ENCODE measurements at places on chromosomes 3 and 15. TPM values are rescaled to one million over a fixed set of nuclear protein-coding genes. Genes with fewer than 3 reads are reported as not detected.

Gene PCYT1A
- total RNA-seq: 53.2 TPM

Gene MESP2
- 0.41 TPM for total RNA-seq

Gene TMCO5A
- not detected for total RNA-seq

Gene CCPG1
- total RNA-seq: 31.6 TPM

Gene KCNAB1
- 3.0 TPM for total RNA-seq

Gene PPP1R14D
- total RNA-seq: not detected

Gene EPHA6
- 3.2 TPM for total RNA-seq

Gene ZPLD1
- total RNA-seq: 0.12 TPM

Gene GATA2
- 45.6 TPM for total RNA-seq

Gene SV2B
- total RNA-seq: 2.1 TPM

Gene RHOV
- total RNA-seq: 3.3 TPM

Gene SAMD7
- 0.18 TPM for total RNA-seq

Gene FSTL1
- 397 TPM for total RNA-seq

Gene CIP2A
- total RNA-seq: 16.7 TPM

Gene SPATA12
- not detected for total RNA-seq

Gene CLDND1
- total RNA-seq: 80.9 TPM

Gene CYP1A2
- total RNA-seq: not detected

Measured in metanephros (tissue), 2 donors.